ENCODE measurements at places on chromosomes 3 and 15.

DNA sequence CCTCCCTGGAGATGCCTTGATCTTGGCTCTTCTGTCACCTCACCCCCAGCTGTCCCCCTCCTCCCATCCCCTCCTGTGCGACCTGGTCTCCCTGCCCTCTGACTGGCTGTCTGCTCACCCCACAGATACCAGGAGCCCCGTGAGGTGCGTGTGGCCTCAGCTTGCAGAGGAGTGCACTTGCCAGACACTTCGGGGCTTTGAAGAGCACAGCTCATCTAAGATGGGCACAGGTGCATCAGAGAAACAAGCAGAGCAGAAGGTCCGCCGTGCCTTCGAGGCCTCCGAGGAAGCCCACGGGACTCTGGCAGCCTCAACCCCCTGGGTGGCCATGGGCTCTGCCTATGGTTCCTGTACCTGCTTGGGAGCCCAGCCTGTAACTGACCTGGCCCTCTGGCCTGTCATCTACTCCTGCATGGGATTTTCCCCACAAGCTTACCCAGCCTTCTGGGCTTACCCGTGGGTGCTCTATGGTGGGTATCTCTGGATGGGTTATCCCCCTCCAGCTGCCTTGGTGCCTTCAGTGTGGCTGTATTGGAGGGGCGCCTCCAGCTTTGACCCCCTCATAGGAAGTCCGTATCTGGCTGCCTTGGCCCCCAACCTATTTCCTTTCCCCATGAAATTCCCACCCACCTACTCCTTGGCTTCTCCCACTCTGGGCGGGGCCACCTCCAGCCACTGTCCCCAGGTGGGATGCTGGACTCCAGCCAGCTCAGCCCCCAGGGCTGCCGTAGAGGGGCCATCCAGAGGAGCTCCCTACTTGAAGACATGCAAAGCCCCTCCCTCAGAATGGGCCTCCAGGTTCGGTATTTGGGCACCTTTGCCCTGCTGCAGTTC is 3.8 kb downstream of the PRR23E start:
- DNase-seq, result no peak

- DNase-seq, result no peak
Observed at GRCh38 chr3:150868282-150868681, 37.0 kb downstream of the MINDY4B start.

DNA sequence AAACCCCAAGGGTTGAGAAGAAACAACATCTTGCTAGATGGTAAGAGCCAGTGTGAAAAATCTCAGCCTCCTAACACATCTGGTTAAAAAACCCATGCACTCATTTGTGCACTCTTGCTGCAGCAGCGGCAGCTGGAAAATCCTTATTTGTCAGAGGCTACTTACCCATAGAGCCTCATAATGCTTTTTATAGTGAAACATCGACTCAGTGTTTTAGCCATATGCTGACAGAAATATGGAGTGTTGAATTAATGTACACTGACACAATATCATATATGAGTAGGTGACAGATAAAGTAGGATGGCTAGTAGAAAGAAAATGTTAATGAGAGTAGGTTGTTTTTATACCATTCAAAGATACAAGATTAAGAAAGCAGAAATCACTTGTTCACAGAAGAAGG is 13.0 kb downstream of the SLC9A9 start:
- DNase-seq, result no peak

DNA sequence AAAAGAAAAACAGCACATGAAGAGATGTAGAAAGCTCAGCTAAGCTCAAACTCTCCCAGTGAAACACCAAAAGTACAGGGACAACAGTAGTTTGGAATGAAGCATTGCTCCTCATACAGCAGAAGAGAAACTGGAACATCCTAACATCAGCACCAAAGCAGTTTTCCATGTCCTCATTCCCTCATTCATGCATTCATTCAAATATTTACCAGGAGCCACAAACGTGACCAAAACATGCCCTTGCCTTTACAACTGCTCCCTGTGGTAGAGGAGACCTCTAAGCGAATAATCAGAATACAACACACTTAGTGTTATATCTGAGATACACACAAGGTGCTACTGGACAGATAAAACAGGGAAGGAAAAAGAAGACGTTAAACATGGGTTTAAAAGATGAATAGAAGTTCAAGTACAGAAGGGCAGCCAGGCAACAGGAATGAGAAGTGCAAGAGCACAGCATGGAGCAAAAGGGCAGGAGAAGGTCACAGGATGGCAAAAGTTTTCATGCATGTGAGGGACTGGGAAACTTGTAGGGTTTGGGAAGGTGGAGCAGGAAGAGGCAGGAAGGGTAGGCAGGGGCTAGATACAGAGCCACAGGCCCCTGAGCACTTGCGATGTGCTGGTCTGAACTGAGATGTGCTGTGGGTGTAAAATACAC is 58.5 kb upstream of the LMCD1 start:
- no peak for DNase-seq

- no peak for DNase-seq
Observed at GRCh38 chr3:134079111-134079547, 49.4 kb upstream of the SLCO2A1 start.

- DNase-seq, result no peak
Observed at GRCh38 chr15:74470631-74471395, 9.9 kb upstream of the UBL7 start.

DNA sequence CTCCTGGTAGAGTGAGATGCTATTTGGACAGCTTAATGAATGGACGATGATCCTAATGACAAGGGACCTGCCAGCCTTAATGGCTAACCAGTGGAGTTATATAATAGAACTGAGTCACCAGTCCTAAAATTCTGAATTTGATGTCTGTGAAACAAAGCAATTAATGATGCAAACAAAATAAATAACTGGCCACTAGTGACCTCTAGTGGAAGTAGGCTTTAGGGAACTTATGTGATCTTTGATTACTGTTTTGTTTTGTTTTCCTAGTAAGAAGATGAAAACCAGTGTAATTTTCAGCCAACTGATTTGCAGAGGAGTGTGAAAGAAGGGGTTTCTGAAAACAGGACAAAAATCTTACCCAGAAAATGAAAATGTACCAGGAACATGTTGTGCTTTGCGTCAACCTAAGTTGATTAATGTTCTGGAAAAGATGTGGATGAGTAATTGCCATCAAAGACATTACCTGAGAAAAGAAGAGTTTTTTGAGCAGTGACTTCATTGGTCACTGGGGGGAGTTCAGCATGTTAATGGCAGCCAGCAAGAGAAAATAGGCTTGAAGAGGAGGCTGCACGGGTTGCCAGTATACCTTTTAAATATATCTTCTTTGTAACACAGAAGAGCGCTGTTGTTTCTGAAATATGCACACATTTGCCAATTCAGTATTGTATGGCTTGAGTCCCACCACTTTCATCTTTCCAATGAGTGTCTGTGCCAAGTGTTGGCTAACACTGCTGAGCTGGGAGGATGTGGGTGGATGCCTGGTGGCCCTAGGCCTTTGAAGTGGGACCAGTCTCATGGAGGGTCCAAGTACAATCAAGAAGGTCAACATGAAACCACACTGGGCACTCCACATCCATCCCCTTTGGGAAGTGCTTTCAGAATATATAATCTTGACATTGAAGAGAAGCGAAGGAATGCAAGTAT is 9.3 kb downstream of the VEPH1 start:
- no peak for DNase-seq

- DNase-seq, result no peak
Observed at GRCh38 chr3:42349765-42350594, 60.4 kb downstream of the LYZL4 start.

DNA sequence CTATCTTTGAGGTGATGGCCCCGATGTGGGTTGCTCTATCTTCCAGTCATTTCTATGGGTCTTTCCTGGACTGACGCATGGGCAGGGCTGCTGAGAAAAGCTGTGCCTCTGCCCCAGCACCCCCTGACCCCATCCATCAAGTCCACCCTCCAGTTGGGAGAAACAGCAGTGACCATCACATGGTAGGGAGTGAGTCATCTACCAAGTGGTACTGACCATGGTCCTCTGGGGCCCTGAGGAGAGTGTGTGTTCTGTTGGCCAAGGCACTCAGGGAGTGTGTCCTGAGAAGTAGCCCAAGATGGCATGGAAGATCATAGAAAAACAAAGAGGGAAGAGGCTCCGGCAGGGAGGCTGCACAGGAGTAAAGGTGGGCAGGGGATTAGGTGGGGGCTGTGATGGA is 1.6 kb upstream of the DNAH1 start:
- DNase-seq, result no peak

- DNase-seq, result no peak
Observed at GRCh38 chr15:35736150-35736549, 190.2 kb upstream of the DPH6 start.

- no peak for DNase-seq
Observed at GRCh38 chr3:149442851-149443544, 31.5 kb upstream of the TM4SF4 start.
